ENCODE measurements at places on chromosomes 5 and 9.
A peak's percentile ranks its signal among the peaks of the same experiment; 100 is the strongest.

DNA sequence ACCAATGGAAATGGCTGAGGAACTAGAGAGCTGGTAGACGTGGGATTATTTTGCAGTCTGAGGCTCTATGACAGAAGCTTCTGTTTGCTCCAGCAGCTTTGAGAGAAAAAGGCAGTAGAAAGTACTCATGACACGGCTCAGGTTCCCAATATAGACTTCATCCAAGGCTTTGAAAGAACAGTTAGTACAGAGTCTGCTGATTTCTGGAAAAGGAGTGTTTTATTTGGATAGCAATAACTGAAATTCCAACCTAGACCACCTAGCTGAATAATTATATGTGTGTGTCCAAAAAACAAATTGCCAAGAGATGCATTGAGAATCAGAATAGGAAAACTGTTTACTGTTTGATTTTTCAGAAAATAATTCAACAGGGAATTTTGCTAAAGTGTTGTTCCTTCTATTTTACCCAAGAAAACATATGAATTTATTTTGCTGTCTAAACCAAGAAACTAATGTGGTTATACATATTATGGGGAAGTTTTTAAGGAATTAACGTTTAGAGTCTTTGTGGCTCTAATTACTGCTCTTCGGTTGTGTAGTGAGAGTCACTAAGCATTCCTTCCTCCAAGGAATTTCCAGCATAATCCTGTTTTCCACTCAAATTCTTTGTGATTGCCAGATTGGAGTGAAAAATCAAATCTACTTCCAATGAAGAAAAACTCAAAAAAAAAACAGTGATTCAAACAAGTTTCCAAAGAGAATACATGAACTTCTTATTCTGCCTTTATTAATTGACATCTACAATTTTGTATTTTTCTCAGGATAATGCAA is 18.1 kb upstream of the MTX3 start:
- no peak for DNase-seq

DNA sequence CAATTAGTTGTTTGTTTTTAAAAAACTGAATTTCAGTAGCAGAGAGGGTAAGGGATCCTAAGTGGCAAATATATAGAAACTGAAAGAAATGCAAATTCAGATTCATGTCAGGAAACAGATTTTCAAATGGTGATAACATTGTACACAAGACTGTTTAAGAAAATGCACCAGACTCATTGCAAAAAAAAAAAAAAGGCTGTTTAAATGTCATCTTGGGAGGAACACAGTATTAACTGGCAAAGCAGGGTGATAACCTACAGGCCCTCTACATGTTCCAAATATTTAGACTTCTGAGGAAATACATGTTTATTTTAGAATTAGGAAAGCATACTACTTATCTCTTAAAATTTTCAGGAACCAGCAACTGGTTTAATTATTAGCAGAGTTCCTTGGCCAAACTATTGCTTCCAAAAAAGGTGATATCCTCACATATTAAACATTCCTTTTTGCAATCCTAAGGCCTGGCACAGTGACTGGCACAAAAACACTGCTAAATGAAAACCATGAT is 114.5 kb downstream of the TSSK1B start:
- DNase-seq, result no peak

DNA sequence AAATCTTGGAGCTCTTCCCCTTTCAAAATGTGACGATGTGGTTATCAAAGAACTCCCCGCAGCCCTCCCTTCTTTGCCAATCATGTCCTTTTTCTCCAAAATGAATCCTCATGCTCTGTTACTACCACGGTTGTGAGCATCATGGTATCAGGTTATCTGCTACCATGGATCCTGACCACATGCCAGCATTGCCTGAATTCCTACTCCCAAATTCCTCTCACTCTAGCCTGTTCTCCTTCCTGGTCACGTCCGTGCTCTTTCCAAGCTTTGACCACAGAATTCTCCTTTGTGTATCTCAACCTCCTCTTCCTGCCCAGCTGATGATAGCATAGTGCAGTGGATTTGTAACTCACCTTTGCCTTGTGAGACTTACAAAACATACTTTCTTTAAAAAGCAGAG is 59.5 kb upstream of the FBXL7 start:
- no peak for DNase-seq

DNA sequence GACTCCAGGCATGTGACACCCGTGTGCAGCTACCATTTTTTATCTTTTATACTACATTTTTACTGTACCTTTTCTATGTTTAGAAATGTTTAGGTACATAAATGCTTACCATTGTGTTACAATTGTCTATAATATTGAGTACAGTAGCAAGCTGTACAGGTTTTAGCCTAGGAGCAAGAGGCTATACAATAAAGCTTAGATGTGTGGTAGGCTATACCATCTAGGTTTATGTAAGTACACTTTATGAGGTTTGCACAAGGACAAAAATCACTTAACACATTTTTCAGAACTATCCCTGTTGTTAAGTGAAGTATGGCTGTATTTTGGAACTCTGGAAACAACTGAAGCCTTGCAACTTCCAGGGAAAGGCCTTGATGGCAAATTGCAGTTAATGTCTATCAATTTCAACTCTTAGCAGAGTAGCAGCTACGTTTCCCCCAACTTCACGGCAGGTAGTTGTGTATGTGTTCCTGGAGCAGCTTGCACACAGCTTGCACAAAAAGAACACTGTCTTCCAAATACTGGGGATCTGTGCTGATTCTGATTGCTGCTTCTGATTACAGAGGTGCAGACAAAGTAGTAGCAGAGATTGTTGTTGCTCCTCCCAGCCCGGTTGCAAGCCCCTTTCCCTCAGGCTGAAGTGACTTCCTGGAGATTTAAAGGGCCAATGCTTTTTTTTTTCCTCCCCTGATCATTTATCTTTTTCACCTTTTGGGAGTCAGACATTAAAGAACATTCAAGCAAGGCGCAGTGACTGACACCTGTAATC is 30.0 kb downstream of the SIL1 start:
- no peak for DNase-seq

GRCh38 chr5:132195727-132196126 is 31.9 kb downstream of the P4HA2 start:
- no peak for DNase-seq

DNA sequence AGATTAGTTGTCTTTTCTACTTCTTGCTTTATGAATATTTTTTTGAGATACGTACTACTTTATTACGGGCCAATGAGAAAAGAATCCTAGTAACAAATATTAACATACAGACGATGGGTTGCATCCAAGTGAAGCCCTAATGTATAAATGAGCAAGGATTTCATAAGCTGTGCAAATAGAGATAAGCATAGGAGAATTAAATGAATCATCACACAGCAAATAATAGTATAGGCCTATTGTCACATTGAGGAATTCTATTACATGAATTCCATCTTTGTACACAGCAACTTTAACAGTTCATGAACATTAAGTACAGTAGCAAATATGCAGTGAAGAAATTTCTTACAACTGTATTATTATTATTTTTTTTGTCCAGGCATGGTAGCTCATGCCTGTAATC is 78.0 kb downstream of the ACER2 start:
- no peak for DNase-seq

DNA sequence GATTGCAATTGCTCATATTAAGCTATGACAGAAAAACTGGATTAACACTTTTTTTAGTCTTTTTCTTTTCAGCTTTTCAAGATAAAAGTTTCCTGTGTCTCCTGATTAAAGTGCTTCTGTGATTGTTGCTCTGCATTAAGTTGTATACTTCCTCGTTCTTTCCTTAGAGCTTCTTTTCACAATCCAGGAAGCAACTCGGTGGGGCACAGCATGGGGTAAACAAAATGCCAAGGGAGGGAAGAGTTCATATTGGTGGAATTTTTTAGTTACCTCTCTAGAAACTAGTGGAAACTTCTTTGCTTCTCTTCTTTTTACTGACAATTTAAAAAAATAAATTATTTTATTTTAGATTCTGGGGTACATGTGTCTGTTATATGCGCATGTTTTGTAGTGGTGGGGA is 37.8 kb upstream of the ARRDC3 start:
- DNase-seq, result no peak

GRCh38 chr5:174271316-174271715 is 225.8 kb downstream of the NSG2 start:
- no peak for DNase-seq

DNA sequence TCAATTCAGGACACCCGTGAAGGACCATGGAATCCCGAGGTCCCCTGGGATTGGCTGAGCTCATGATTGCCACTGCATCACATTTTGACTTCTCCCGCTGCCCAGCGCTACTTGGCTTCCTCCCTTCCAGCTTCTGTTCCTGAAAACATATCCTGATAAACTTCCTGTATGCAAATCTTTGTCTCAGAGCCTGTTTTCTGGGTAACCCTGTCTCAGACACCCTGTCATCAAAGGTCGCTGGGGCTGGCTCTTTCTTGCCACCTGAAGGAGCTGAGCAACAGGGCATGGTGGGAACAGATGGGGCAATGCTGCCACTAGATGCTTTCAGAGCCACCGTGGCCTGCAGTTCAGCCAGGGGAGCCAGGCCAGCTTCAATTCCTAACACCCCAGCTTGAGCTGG is 154.3 kb upstream of the TBC1D2 start:
- no peak for DNase-seq

GRCh38 chr5:1245905-1246576 is 20.9 kb downstream of the SLC6A18 start:
- DNase-seq, result no peak

DNA sequence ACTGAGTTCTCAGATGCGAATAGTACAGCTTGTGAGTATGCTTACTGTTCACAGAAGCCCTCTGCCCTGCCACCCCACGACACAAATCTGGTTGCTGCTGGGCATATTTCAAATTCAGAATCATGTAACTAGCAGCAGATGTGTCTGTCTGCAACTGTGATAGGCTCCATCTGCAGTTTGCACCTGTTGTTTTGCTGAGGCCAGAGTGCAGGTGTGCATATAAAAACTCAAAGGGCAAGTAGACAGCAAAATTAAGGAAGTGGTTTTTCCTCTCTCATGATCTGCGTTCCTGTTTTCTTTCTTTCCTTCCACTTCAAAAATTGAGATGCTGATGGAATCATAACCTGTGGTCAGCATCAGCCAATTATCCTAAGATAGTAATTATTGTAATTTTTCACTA is 1000.5 kb downstream of the PTPRD start:
- no peak for DNase-seq

DNA sequence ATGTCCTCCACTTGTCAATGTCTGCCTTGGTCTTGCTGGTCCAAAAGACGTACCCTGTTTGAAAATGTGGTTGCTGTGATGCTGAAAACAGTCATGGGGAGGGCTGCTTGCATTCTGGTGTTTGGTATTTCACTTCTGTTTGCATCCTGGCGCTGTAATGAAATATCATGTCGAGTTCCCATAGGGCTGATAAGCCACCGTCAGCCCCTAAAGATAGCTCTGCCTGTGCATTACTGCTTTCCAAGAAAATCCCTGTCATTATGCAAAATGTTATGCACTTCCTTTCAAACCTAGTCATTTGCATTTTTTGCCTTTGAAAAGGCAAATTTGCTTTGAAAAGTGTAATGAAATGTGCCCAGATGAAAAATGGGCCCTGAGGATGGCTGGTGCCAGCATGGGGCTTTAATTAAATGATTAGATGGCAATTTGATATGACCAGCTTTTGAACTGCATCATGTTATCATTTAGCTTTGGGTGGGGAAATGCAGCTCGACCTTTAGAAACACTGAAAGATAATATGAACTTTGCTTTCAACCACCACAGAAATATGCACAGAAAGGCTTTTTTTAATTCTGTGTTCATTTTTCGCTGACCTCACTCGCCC is 374.4 kb upstream of the SGCD start:
- no peak for DNase-seq

- DNase-seq, result no peak
Measured at GRCh38 chr9:26264709-26265601, 586.7 kb upstream of the TUSC1 start.

DNA sequence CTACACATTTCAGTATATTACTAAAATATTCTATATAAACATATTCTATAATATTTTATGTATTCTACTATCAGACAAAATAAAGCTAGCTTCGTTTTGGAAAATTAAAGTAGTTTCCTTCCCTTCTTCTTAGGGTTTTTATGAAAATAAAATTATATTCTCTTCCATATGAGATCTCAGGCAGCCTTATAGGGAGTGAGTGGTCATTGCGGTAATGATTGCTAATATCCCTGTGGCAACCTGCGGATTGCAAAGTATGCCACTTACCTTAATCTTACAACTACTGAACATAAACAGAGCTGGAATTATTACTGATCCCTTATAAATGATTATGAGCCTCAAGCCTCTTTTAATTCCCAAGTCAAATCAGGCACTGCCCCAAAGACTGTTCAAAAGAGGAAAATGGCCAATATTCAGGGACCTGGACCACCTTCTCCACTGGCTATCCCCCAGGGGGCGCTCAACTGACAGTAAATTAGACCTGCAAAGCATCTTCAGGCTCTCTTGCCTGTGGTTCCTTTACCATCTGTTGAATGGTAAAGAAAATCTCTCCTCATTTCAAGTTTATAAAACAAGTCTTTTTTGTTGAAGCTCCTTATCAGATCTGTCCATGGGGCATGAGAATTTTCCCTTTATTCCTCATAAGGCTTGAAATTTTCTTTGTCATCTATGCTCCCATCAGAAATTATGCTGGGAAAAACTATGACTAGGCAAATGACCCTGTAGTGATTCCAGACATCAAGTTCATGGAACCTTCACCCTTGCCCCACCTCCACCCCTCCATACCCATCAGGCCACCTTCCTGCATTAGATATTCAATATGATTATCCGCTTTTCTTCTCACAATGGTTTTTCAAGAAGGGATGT is 163.9 kb downstream of the CEMIP2 start:
- DNase-seq, result peak; percentile 73

GRCh38 chr9:135359764-135360163 is 119.8 kb upstream of the PPP1R26 start:
- DNase-seq, result no peak

- DNase-seq, result no peak
Measured at GRCh38 chr5:87649455-87649854, 236.7 kb upstream of the CCNH start.

DNA sequence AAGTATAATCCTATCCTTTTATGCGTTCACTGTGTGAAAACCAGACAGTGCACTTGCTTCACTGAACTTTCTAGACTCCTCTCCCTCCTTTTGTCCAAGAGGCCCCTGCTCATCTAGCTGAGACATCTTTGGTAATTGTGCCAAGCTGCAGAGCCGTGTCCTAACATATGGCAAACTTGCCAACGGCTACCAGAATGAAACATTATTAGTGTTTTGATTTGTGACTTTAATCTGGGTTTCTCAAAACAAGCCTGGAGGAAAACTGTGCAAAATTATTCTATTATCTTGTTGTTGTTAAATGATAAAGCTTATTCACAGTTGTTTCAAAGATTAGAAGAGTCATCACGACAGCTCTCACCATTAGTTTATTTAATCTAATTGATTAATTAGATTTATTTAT is 79.0 kb upstream of the RETREG1 start:
- no peak for DNase-seq

- no peak for DNase-seq
Measured at GRCh38 chr5:54628050-54628449, 110.5 kb downstream of the SNX18 start.

DNA sequence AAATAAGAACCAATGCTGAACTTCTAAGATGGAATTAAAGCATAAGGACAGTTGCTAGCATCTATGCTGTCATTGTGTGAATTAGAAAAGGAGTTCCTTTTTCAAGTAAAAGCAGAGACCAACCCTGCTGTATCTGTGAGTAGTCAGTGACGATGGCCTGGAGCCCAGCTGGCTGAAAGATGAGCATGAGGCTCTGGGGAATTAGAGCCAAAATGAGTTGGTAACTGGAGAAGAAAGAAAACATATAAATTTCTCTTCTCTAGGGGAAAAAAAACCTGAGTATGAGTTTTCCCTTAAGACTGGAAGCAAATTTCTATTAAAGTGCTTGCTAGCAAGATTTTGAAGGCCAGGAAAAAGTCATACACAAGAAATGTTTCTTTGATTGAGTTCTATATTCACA is 1.6 kb upstream of the SPZ1 start:
- no peak for DNase-seq

- DNase-seq, result no peak
Measured at GRCh38 chr5:104400941-104401340, 838.4 kb upstream of the NUDT12 start.

Measured in CD4-positive, alpha-beta T cell (primary cell).